ENCODE measurements at places on chromosomes 2 and 18. TPM values are rescaled to one million over a fixed set of nuclear protein-coding genes. Genes with fewer than 3 reads are reported as not detected.

CPLX4 gene
- not detected for total RNA-seq

CFAP53 gene
- total RNA-seq, result 0.14 TPM

SCN9A gene
- 0.56 TPM for total RNA-seq

CUL3 gene
- total RNA-seq, result 69.4 TPM

DNA sequence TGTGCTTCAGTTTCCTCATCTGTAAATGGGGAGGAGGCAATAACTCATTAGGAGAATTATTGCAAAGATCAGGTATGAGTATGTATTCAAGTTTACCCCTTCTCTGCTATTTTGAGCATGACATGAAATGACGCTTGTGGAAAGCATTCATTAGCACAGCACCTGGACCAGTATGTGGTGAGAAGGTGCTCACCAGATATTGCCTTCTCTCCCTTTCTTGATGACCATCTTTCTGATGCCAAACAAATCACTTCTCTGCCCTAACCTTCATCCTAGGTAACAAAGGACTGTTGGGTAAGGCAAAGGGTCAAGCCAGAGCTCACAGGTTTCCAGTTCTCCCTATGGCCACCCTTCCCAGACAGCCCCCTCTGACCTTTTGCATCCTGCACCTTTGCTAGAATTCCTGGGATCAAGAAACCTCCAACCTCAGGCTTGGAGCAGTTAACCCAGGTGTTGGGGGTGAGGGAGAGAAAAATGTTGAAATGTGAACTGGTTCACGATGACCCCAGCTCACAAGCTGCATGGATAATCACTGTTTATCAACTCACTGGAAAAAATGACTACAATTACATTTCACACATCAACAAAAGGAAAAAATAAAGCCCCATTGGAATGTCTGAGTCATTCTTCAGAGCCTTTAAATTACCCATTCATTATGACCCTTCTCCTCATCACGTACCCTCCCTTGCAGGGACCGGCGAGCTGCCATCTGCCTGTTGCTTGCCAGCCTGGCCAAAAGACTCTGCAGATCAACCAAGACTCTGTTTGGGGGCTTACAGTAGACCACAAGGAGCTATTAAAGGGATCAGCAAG, 41.6 kb downstream of the LBH start:
- peak; percentile 80 for DNase-seq

- DNase-seq, result no peak
Measured at GRCh38 chr2:227363756-227364155, 15.3 kb downstream of the TM4SF20 start.

DNA sequence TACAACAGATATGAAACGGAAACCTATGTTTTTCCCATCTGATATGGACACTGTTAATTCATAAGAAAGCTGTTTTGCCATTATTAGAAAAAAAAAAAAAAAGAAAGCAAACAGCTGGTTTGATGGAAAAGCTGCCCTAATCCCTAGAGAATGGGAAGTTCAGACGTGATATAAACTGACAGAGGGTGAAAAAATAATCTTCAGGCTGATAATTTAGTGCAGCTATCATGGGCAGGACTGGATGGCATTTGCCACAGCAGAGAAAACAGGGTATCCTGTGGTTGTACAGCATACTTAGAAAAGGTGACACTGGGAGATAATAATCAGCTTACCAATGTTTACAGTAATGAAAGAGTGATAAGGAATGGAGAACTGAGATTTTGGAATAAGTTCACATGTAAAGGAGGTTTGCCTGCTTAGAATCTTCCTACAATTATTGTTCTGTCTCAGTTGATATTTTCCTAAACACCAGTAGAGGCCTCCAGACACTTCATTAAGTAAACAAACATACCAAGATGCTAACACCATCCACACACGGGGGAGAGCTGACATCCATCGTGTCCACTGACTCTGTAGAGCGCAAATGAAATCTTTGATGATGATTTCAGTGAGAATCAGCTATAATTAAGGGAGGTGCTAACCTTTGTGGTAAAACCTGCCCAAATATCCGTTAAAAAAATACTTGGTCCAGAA, 211.6 kb upstream of the MMADHC start:
- peak; percentile 72 for DNase-seq

DNA sequence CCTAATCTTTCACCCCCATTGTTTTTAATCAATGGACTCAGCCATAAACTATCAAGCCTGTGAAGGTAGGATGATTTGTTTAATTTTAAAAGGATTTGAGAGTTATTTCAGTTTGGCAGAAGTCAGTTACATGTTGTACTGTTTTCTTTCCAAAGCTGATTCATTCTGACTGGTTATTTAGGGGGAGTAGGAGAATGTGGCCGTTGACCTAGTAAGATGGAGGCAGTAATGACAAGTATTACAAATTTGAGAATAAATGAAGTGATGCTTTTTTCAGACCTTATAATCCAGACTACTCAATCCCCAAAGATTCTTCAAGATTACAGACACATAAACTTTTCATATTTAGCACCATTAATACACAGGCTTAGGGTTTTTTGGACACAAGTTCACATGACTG, 4.3 kb downstream of the EPHA4 start:
- DNase-seq, result no peak

GRCh38 chr18:6722690-6723089, 6.8 kb upstream of the ARHGAP28 start:
- DNase-seq, result no peak

- no peak for DNase-seq
Measured at GRCh38 chr2:175442441-175442840, 260.9 kb upstream of the ATP5MC3 start.

GRCh38 chr2:61853086-61853846, 594 bp downstream of the FAM161A start:
- peak; percentile 67 for DNase-seq

DNA sequence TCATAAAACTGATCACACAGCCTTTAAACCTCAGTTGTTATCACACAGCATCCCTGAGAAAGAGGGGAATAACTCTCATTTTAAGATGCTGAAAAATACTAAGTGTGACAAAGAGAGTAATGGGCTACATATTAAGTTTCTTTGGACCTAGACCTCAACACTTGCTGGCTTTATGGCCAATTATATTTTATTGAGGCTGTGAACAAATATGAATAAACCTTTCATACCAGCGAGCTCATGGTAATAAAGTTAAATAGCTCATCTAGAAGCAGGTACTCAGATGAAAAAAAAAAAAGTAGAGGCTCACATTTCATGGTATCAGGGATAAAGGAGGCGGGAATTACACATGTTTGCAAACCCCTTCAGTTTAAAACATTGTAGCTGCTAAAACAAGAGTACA, 75.7 kb downstream of the DOCK10 start:
- DNase-seq, result no peak

- DNase-seq, result peak; percentile 94
Measured at GRCh38 chr2:224405841-224406370, 4.0 kb upstream of the FAM124B start.

GRCh38 chr18:53126210-53126609, 786.2 kb downstream of the DCC start:
- no peak for DNase-seq

DNA sequence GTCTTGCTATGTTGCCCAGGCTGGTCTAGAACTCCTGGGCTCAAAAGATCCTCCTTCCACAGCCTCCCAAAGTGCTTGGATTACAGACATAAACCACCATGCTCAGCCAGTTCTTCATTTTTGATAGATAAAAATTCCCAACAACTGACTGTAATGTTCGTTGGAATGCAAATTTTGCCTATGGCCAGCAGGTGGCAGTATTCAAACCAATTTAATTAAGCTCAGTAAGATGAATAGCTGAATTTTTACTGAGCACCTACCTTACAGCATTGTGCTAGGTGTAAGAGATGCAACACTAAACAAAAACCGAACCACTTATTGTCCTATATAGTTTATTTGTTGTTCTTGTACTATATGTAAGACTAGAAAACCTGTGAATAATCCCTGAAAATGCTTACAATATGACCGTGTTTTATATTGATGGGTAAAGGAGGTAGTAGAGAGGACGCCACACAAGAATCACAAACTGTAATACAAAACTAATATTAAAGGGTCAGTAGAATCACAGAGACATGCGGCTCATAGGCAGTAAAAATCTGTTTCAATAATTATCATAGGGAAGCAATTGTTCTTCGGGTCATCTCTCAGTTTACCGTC, 8.2 kb upstream of the TMEM182 start:
- peak; percentile 68 for DNase-seq

DNA sequence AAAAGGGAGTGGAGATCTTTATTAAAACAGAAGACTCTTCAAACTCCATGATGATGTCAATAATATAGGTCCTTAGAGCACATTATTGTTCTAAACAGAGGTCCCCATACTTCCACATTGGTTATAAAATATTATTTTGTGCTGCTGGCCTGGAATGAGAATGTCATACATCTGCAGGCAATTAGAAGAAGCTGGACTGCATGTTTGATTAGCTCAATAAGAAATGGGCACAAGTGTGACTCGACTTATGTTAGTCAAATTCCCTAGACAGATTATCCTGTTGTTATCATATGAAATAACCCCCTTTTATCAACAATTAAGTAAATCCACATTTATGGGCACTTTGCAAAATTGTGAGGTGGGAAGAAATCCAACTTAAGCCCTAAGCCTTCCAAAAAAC, 8.8 kb downstream of the EFEMP1 start:
- DNase-seq, result no peak

GRCh38 chr2:218259099-218259961, 1.5 kb upstream of the GPBAR1 start:
- peak; percentile 74 for DNase-seq

DNA sequence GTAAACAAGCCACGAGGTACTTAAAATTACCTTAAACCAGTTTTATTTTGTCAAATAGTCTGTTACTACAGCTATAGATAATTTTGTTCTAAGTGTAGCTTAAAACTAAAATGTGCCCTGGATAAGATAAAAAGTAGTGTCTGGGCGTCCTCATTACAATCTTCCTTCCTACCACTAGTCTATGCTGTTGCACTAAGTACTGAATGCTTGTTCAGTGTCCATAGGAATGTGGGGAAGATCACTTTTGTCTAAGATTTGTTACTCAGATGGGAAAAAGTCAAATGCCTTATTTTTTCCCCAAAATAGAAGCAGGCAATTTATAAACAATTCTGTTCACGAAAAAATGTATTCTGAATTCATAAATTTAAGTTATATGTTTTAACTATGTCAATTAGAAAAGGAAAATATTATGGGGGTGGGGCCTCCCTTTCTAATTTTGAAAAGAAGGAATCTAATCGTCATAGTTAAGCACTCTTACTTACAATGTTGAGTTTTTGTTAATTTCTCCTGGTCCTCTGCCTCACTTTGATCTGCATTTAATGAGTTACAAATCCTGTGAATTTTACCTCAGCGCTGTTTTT, 140.4 kb upstream of the VRK2 start:
- DNase-seq, result peak; percentile 78

GRCh38 chr18:3998698-3999333, 456.3 kb downstream of the DLGAP1 start:
- DNase-seq, result peak; percentile 78

- no peak for DNase-seq
Measured at GRCh38 chr2:230920167-230920566, 4.9 kb downstream of the GPR55 start.

DNA sequence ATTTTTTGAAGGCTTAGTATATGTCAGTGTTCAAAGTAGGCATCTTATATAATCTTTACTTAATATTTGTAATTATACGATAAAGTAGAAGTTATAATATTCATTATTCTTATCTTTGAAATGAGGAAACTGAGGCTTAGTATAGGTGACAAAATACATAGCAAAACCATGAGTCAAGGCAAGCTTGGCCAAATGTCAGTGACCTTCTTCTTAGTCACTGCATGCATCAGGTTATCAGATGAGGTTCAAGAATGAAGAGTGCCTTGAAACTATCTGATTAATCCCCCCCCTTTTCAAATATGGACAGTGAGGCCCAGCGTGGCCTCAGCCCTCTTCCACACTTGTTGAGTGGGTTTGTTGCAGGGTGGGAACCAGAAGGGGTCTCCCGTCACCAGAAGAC, 59.3 kb downstream of the PMAIP1 start:
- DNase-seq, result no peak

DNA sequence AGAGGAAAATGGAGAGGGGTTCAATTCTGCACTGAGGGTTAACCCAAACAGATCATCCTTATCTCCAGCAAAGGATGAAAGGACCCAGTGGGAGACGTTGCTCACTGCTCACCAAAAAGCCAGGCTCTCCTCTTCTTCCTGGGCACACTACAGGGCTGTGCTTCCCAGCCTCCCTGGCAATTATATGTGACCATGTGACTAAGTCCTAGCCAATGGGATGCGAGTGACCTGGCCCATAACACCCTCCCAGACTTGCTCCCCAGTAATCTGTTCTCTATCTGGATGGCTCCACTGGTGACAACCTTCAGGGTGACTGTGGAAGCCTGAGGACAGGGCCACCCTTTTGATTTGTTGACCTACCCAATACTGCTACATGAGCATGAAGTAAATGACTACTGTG, 10.9 kb upstream of the PRKCE start:
- DNase-seq, result no peak

DNA sequence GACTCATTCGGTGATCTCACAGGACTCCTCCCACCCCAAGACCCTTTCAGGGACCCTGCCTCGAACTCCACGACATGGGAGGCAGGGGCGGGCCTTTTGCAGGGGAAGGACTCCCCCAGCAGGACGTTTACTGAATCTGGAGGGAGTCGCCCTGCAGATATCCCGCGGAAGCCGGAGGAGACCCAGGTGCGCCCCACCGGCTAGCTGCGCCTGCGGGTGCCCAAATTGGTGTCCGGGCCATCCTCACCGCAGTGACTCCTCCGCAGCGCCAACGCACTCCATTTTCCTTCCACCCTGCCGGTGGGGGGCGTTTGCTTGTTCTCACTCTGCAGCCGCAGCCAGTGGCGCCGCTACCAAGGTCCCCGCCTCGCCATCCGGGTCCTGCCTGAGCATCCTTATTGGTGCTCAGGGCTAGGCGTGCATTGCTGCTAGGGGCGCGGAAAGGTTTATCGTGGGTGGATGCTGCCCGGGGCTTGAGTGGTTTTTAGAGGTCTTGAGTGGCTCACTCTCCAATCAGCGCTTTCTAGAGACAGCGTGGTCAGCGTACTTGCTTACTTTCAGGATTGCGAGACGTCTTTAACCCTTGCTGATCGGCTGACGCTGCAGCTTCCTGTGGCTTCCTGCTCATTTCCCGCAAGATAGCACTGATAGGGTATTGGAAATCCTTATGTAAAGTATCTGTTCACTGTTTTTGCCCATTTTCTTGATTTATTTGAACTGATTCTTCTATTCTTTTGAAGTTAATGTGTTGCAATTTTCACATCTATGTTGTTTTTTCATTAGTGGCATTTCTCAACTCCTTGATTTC, 81.4 kb downstream of the BIN1 start:
- DNase-seq, result peak; percentile 67

GRCh38 chr18:46297621-46298020, 193.4 kb downstream of the HAUS1 start:
- no peak for DNase-seq

- DNase-seq, result peak; percentile 84
Measured at GRCh38 chr2:33372940-33373553, 103.4 kb upstream of the RASGRP3 start.

GRCh38 chr2:172193331-172194089, 90.8 kb upstream of the DLX2 start:
- no peak for DNase-seq

All from dermis blood vessel endothelial cell (primary cell).